ENCODE measurements at places on chromosomes 16 and 17.

DNA sequence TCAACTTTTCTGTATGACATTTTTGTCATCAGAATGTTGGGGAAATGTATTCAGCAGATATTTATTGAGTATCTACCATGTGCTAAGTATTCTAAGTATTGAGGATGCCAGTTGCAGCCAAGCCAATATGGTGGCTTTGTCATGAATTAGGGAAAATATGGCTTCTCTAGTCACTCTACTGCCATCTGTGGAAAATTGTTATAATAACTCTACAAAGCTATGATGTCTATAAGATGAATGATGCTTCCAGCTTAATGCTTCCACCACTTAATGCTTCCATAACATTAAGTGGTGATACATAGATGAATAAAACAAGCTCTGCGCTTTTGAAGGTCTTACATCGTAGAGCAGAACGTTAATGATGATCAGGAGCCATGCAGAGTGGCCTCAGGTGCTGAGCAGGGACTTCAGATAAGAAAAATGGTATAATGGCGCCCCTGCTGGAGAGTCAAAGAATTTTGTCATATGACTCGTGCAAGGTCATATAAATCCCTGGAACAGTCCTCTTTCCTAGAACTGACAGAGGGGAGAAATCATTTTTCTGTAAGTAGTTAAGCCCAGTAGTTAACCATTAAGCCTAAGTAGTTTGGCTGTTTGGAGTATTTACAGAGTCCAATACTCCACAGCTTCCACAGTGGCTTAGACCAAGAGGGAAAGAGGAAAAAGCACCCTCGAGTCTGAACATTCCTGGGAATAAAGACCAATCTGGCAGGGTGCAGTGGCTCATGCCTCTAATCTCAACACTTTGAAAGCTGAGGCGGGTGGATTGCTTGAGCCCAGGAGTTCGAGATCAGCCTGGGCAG lies 2.7 kb upstream of the TMIGD1 start:
- DNase-seq = peak; percentile 57

DNA sequence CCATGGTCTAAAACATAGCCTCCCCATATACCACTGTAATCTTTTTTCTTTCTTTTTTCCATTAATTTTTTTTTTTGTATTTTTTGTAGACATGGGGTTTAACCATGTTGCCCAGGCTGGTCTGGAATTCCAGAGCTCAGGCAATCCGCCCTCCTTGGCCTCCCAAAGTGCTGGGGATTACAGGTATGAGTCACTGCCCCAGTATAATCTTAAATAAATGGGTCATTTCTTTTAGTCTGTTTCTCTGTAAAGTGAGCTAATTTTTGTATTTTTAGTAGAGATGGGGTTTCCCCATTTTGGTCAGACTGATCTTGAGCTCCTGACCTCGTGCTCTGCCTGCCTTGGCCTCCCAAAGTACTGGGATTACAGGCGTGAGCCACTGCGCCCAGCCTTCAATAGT lies 5.7 kb upstream of the NME1 start:
- DNase-seq = peak; percentile 41

GRCh38 chr16:82293671-82294070 lies 123.6 kb upstream of the MPHOSPH6 start:
- no peak for DNase-seq

GRCh38 chr16:88992351-88993165 lies 15.6 kb upstream of the CBFA2T3 start:
- no peak for DNase-seq

DNA sequence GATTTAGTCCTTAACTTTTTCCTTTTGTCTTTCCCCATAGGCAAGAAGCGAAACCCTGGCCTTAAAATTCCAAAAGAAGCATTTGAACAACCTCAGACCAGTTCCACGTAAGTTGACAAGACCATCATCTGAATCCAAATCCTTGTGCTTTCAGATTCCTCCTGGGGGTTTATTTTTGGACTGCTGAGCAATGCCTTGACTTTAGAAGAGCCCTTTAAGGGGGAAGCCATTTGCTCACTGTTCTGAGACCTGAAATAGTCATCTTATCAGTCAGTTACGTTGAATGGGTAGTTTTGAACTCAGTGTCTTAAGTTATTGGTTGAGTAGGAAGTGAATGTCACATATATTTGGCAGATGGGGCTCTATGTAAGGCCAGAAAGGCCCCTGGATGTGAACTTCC lies 91.2 kb downstream of the MAP2K6 start:
- DNase-seq = no peak

GRCh38 chr17:59366773-59367656 lies 35.6 kb downstream of the YPEL2 start:
- peak; percentile 75 for DNase-seq

- peak; percentile 86 for DNase-seq
These were observed 787 bp downstream of the CTCF start for GRCh38 chr16:67562918-67563707.

GRCh38 chr17:48589060-48589830 lies 796 bp downstream of the HOXB3 start:
- DNase-seq = no peak

GRCh38 chr17:66535611-66536010 lies 233.2 kb downstream of the PRKCA start:
- DNase-seq = no peak

DNA sequence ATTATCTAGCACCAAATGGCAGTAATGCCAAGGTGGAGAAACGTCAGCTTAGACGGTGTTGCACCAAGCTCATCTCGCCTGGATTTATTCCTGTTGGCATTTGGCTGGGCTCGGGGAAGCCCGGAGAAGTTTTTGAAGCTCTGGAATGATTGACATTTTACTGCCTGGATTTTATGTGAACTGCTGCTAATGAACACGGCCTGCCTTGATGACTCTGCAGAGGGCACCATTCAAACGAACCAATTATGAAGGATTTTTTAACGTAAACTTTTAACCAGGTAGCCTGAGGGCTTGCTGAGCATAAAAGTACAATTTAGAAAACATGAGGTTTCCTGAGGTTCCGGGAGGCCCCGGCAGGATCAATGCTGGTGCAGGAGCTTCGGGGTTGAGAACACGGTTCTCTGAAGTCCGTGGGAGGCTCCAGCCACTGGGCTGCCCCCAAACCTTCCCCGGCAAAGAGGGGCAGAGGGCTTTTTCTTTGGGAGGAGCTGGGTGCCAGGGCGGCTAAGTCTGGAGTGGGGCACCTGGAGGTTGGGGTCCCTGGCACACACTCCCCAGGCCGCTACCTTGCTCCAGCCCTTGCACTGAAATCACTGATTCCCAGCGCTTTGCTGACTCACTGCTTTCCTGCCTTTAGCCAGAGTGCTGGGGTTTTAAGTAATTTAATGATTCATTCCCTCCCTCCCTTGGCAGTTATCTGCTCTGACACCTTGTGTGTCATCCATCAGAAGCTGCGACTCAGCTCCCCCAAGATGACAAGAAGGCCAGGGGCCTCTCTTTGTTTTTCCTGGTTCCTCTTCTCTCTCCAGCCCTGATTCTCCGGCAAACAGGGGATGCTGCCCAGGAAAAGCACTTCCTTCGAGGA lies 161.2 kb upstream of the IRX3 start:
- peak; percentile 85 for DNase-seq

DNA sequence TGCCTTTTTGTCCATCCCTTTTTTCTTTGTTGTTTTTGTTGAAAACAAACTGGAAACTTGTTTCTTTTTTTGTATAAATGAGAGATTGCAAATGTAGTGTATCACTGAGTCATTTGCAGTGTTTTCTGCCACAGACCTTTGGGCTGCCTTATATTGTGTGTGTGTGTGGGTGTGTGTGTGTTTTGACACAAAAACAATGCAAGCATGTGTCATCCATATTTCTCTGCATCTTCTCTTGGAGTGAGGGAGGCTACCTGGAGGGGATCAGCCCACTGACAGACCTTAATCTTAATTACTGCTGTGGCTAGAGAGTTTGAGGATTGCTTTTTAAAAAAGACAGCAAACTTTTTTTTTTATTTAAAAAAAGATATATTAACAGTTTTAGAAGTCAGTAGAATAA lies 4.9 kb downstream of the SOX9 start:
- peak; percentile 29 for DNase-seq

DNA sequence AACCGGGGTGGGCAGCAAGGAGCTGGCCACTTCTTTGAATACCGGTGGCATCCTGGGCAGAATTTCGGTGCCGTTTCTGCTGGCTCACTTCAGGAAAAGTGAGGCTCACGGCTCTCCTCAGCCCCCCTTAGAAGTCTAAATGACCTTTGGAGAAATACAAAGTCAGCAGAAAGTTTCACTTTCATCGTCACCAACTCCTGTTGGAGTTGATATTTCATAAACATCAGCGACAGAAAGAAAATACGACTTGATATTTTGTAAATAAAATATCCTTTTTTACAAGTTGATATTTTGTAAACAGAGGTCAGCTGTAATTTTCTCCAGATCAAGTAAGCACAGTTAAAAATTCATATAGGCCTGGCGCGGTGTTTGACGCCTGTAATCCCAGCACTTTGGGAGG lies 781 bp downstream of the ZNF75A start:
- DNase-seq = no peak

GRCh38 chr16:50251375-50252081 lies 14.8 kb upstream of the ADCY7 start:
- peak; percentile 87 for DNase-seq

DNA sequence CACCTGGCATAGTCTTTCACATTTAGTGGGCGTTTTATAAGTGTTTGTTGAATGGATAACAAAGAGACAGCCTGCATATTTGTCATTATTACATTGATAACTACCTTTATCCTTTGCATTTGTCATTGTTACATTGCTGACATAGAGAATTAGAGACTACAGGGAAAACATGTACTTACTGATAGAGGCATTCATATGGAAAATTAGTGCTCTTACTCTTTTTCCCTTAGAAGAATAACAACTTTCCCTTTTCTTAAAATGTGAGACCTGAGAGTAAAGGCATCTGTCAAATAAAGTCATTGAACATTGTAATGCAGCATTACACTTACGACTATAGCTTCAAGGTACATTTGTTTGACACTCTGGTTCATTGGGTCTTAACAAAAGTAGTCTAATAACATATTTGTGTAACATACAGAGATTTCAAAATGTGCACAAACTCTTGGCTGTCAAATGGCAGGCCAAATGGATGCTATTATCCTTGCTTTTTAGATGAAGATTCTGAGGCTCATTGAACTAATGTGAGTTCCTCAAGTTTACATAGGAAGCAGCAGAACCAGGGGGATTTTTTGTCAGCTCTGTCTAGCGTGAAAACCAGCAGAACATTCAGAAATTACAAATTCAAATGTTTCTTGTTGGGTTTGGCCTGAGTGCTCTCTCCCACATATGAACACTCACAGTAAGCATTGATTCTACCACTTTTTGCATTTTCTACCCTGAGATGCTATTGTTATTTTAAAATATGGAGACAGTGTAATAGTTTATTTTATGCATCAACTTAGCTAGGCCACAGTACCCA lies 28.5 kb downstream of the SMIM36 start:
- DNase-seq = no peak

- DNase-seq = no peak
These were observed 15.1 kb upstream of the AATK start for GRCh38 chr17:81180836-81181810.

DNA sequence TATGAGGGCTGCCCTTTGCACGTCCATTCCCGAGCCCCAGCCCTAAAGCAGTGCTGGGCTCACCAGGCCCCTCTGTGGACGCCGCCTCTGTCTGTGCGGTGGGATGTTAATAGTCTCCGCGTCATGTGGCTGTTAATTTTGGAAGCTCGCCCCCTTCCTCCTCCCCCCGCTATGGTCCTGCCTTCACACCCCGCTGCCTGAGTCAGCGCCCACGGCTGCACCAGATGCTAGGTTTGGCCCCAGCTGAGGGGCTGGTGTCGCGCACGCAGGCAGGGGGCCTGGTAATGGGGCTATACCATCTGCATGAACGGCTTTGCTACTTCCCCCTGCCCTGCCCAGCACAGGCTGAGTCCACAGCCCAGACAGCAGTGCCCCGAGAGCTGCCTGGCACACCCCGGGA lies 4.1 kb upstream of the SSTR5 start:
- no peak for DNase-seq

DNA sequence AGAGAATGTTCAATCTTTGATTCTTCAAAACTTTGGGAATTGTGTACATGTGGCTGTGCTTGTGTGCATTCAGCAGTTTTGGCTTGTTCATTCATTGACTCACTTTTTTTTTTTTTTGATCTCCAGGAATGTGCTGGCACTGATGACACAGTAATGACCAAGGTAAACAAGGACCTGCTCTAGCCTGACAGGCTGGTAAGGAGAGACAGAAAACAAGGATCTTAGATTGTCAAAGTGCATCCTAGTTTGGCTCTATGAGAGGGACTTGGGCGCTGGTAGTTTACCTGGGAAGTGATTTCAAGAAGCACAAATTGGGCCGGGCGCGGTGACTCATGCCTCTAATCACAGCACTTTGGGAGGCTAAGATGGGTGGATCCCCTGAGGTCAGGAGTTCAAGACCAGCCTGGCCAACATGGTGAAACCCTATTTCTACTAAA lies 233.1 kb upstream of the WSCD1 start:
- DNase-seq = peak; percentile 76

DNA sequence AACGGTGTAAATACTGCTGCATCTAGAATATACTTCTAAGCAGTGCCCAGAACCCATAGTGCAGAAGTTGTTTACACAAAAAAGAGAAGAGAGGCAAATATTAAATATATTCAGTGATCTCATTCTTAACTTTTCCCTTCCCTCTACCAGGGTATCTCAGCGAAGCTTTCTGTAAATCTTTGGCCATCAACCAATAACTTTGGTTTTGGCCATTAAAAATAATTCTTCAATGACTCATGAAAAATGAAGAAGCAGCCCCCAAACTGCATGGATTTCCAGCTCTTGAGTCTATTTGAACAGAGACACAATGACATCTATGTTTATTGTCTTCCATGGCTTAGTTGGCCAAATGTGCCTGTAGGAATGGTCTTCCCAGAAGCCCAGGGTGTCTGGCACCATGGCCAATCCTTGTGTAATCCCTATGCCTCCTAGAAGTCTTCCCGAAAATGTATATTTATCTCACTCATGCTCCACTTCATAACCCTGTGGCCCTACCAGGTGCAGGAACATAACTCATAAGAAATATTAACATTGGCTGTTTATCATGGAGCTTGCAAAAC lies 646.6 kb downstream of the TOX3 start:
- no peak for DNase-seq

DNA sequence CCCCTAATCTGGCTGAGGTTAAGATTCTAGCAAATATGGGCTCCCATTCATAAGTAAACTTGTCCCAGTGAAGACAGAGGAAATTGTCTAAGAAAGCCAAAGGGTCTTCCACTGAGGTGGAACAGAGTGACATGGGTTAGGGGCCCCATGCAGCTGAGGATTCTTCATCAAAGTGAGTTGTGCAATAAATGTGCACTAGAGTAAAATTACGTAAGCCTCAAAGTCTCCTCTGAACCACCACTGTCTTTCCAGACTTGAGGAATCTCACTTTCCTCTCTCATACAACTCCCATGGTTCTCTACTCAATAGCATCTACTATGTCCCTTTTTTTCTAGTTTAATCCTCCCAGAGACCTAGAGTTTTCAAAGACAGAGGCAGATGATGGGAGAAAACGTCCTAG lies 132.4 kb downstream of the CA10 start:
- no peak for DNase-seq

DNA sequence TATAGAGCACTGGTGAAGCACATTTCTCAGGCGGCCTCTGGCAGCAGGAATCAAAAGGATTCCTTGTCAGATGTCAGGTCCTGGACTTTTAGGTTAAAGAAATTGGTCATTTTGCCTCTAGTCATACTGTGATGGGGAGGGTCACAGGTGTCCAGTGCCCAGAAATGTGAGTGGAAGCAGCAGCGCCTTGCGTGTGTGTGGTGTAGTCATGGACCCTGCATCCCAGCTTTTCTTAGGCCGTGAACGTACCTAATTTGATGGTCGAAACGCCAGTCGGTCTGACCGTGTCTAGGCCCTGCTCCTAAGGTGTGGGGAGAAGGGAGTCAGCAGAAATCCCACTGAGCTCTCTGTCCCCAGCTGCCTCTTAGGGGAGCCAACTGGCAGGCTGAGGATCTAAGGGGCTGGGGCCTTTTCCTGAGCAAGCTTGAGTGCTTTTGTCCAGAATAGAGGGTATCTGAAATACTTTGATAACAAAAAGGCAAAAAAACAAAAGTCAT lies 32.0 kb downstream of the POLR3E start:
- no peak for DNase-seq

All from astrocyte of the hippocampus (primary cell).